Cerebellum (tissue), 4 donors: ENCODE measurements at places on chromosomes 3 and 15. TPM values are rescaled to one million over a fixed set of nuclear protein-coding genes. Genes with fewer than 3 reads are reported as not detected.

- no peak for DNase-seq
Observed at GRCh38 chr3:149245738-149246451, 24.3 kb upstream of the CP start.

DNA sequence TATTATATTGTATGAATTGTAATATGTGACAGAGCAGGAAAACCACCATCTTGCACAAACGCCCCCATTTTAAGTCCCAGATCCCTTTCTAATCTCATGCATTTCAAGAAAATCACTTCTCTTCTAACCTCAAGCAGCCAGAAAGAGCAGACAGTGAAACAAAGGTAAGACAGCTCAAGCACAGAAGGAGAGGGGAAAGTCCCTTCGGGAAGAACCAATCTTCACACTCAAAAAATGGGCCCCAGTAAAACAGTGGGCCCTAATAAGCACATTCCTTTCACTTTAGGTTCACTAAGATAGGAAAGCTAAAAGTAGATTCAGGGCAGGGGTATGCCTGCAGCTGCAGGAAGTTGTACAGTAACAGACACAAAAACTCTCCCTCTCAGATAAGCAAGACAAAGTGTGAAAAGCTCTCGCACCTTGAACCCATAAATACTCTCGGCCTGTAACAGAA is 1268.7 kb downstream of the SI start:
- no peak for DNase-seq

DNA sequence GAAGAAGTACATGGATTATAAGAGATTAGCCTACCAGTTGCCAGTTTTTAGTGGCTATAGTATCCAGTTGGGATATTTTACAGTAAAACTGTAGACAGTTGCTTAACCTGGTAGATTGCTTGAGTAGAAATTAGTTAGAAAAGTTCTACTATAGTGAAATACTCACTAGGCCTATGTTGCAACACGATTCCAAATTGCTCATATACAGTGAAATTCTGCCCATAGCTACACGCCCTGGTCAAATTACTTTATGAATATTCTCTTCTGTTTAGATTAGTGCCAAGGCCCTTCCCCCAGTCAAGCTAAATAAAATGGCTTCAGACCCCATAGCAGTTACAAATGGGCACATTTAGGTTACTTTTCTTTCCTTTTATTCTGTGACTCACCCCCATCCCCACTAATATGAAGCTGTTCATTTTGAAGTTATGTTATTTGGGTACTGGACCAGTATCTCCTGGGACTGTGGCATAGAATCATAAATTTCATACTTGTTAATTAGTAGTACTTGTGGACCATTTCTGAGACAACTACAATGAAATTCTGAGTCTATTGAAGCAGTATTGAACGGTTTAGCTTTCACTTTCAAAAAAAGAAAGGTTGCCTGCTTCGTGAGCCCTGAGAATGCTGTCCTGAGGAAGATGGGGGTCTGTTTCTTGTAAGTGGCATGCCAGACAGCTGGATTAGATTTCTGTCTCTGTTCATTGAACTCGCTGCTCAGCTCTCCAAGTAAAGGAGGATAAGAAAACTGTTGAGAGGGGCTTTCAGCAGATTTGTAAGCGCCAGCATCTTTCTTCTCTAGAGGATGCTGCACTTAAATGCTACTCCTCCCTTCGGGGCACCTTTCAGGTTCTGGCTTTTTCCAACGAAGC is 65.8 kb upstream of the CFAP20DC start:
- no peak for DNase-seq

DNA sequence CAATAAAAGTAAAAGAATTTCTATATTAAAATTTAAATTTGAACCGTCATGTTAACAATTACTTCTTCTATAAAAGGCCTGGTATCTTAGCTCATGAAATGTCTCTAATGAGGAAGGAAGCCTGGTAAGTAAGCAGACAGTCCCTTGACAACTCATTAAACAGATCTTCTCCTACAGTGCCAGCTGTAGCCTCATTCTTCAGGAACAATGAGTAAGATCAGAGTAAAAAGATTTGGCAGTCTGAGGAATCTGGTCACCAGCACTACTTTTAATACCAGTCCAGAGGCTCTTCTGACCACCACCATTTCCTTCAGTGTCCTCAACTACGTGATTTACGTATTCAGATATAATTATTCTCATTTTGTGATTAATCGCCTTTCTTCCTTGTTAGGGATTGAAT is 955.0 kb upstream of the ALCAM start:
- no peak for DNase-seq

DNA sequence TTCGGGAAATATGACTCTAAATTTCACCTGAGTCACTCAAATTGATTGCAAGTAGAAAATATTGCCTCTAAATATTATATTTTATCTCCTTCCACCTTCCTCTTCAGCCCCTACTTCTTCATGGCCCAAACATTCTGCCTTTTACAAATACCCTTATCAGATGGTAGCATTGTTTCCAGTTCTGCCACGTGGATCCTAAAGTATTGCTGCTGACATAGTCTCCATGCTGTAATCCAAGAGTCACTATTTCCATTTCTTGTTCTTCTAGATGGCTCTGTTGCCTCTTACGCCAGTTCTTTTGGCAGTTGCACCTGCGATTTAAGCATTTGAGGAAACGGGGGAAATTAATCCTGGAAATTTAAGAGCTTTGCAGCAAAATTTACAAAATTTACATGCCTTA is 13.6 kb downstream of the LMOD3 start:
- no peak for DNase-seq

DNA sequence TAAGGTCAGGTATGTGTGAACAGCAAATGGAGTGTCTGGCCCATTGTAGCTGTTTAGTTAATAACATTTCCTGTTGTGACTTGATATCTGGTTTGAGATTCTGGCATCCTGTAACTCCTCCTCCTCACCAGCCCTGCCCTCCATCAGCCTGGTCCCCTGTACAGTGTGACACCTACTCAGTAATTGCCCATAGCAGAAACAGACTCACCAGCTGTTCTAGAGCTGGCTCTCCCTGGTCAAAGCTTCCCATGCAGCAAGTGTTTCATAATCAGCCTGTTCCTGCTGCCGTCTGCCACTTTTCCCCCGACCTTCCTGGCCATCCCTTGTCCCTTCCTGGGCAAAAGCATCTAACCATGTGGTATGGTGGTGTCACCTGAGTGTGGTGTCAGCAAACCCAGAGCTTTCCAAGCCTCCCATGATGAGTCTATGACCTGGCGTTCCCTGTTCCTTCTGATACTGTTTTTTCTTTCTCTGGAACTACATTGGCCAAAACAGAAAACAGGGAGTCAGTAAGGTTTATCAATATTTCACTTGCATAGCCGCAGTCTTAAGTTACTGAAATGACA is 55.4 kb downstream of the B3GALNT1 start:
- no peak for DNase-seq

DNA sequence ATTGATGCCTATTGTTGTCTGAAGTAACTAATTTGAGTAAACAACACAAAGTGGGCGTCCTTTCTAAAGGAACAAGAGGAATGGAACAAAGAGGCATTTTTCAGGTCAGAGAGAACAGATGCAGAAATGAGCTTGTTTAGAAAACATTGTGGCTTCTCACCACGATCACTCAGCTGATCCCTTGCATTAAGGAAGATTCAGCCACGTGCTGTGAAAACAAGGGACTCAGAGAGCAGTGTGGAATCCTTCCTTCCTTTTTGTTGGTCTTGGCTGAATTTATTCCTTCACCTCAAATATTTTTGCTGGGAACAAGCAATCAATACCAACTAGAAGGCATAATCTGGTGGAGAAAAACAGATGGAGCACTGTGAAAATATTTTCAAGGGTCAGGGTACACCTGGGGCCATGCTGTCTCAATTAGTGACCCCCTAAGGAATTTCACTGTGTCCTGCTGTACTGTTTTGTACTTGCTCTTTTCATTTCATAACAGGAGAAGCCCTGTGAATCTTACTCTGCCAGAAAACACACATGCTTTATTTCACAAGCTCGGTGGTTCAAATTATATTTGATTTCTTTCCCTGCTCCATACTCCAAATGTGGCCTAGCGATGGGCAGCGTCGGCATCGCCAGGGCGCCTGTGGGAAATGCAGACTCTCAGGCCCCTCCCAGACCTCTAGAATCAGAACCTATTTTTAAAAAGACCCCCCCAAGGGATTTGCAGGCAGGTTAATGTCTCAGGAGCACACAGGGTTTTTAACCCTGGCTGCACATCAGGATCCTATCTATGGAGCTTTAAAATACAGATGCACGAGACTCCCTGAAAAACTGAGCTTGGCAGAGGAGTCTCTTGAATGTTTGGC is 11.6 kb upstream of the SLC6A20 start:
- peak; percentile 7 for DNase-seq

COMMD2 gene
- 56.2 TPM for total RNA-seq

SLC15A2 gene
- 15.2 TPM for total RNA-seq

TTC21A gene
- total RNA-seq, result 9.7 TPM
